Neural crest cell (in vitro differentiated cells): ENCODE measurements at places on chromosomes 2 and 18.

DNA sequence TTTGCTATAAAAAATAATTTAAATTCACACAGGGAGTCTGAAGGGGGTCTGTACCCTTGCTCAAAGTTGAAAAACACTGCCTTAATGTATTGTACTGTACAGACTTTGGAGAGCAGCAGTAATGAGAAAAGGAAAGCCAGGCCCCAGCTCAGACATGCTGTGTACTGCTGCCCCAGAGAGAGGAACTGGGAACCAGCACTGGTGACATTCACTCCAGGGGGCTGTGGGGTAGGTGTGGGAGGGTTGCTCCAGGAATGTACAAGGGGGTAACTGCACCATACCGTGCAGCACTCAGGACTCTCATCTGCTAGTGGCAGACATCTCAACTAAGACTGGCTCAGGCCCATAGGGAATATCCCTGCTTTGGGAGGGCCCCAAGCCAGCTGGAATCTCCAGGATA, 146.0 kb upstream of the RMP24 start:
- no peaks in the 10 kb centered on the region for H3K4me1 ChIP-seq
- H3K27ac ChIP-seq: no peak overlapping the region
- no peak overlapping the region for H3K4me3 ChIP-seq
- peaks cover 5% of the 10 kb centered on the region for H3K27me3 ChIP-seq

- no peaks in the 10 kb centered on the region for H3K27me3 ChIP-seq
- H3K27ac ChIP-seq: no peak overlapping the region
- no peaks in the 10 kb centered on the region for H3K36me3 ChIP-seq
- no peaks in the 10 kb centered on the region for H3K4me1 ChIP-seq
- DNase-seq: no peak
- H3K4me3 ChIP-seq: no peak overlapping the region
These were observed 192.6 kb downstream of the IKZF2 start for GRCh38 chr2:212958757-212959295.

DNA sequence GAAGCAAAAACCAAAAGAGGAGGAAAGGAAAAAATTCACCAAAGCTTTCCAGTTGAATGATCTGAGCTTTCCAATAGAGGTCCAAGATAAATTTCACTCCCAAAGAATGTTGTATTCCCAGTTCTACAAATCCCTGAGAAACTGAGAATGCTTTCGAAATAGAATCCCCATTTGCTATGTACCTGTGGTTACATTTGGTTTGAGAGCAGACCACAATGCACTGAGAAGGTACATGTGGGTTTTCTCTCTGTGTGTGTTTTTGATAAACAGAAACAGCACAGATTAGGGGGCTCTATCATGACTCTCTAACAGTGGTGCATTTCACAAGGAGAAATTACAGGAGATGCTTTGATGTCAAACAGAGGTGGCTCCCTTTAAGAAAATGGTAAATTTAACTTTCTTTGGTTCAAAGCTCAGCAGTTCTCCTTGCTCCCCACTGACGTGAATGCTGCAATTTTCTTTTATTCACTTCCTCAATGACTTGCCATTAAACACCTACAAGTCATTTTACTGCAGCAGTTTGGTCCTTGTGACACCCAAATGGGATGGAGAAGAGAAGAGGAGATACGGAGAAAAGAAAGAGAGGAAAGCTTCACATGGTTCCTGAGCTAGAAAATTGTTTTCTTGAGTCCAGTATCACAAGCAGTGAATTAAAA, 108.7 kb downstream of the EPHA4 start:
- no peak overlapping the region for H3K27ac ChIP-seq
- no peak for DNase-seq
- no peaks in the 10 kb centered on the region for H3K27me3 ChIP-seq
- H3K36me3 ChIP-seq: no peaks in the 10 kb centered on the region

GRCh38 chr2:217314021-217314460, 454.2 kb upstream of the TNP1 start:
- H3K27ac ChIP-seq: no peak overlapping the region
- H3K4me1 ChIP-seq: no peaks in the 10 kb centered on the region

GRCh38 chr2:219452361-219453317, 18.0 kb downstream of the SPEG start:
- no peak for DNase-seq
- H3K27ac ChIP-seq: no peak overlapping the region
- H3K4me1 ChIP-seq: peaks cover 11% of the 10 kb centered on the region
- H3K4me3 ChIP-seq: no peak overlapping the region
- peaks cover 15% of the 10 kb centered on the region for H3K27me3 ChIP-seq
- H3K36me3 ChIP-seq: no peaks in the 10 kb centered on the region

- no peak overlapping the region for H3K27ac ChIP-seq
- H3K4me3 ChIP-seq: no peak overlapping the region
- peaks cover 7% of the 10 kb centered on the region for H3K27me3 ChIP-seq
- DNase-seq: no peak
These were observed 73.8 kb upstream of the MGAT4A start for GRCh38 chr2:98804736-98805135.

- H3K4me1 ChIP-seq: no peaks in the 10 kb centered on the region
- no peak for DNase-seq
- no peak overlapping the region for H3K27ac ChIP-seq
- no peak overlapping the region for H3K4me3 ChIP-seq
These were observed 40.3 kb upstream of the FAM171B start for GRCh38 chr2:186653511-186653910.

DNA sequence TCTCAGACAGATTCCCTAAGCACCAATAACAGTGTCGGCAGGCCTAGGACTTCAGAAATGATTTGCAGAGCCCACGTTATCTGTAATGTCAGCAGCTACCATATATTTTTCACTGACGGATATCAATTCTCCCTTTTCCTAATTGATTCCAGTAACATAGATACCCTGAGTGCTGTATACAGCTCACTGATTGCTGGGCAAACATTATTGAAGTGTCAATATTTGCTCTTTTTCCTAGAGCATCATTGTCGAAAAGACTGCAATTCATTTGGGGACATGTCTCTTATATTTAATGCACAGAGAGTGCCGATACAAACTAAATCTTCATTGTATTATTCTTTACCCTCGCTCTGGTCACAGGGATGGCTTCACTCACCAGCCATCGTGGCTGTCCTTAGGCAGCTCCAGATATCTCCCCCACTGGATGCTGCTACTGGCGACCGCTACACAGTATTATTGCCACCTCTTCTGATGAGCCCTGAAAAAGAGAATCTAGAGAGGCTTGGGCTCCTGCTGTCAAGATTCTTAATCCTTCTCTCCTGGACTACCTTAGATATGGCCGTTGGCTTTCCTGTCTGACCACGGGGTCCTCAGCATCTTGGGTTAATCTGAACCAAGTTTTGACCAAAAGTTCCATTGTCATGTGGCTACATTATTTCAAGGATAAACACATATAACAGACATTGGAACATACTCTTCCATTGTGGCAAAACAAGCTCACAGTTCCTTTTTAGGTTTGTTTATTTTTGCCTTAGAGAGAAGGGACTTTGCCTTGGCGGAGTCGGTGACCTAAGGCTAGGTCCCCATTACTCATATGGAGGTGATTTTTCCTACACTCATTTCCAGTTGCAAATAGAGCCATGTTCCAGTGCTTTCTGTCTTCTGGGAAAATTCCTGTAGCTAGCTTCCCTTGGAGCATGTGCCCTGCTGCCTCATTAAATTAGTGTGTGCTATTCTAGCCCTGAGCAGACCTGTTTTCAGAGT, 105.4 kb downstream of the CPO start:
- no peak for DNase-seq
- no peaks in the 10 kb centered on the region for H3K36me3 ChIP-seq
- H3K27me3 ChIP-seq: no peaks in the 10 kb centered on the region
- H3K27ac ChIP-seq: no peak overlapping the region
- peaks cover 43% of the 10 kb centered on the region for H3K4me1 ChIP-seq

- DNase-seq: no peak
- peaks cover 3% of the 10 kb centered on the region for H3K36me3 ChIP-seq
- no peaks in the 10 kb centered on the region for H3K27me3 ChIP-seq
- no peak overlapping the region for H3K4me3 ChIP-seq
- no peaks in the 10 kb centered on the region for H3K4me1 ChIP-seq
- no peak overlapping the region for H3K27ac ChIP-seq
These were observed 267.8 kb downstream of the PID1 start for GRCh38 chr2:229003256-229003655.

DNA sequence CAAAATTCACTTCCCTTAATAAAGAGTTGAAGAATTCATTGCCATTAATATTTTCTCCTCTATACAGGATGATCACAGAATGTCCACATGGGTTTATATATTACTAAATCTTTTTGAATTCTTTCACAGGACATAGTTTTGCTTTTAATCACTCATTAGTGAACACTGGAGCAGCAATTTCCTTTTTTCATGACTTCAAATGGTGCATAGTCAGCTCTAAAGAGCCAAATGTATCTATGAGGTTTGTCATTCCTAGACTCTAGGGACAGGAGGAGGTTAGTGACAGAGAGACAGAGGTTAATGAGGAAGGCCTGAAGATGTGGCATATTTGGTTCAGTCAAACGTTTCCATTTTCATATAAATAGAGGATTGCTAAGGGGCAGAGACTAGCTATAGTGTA, 111.8 kb downstream of the FSHR start:
- H3K4me1 ChIP-seq: peaks cover 15% of the 10 kb centered on the region
- H3K4me3 ChIP-seq: no peak overlapping the region
- no peak for DNase-seq
- H3K36me3 ChIP-seq: no peaks in the 10 kb centered on the region

GRCh38 chr2:127609031-127609751, 36.8 kb upstream of the GPR17 start:
- H3K27ac ChIP-seq: peak overlapping the region; percentile 19
- H3K4me1 ChIP-seq: no peaks in the 10 kb centered on the region
- no peaks in the 10 kb centered on the region for H3K36me3 ChIP-seq
- no peak overlapping the region for H3K4me3 ChIP-seq
- no peak for DNase-seq
- H3K27me3 ChIP-seq: no peaks in the 10 kb centered on the region

- no peak for DNase-seq
These were observed 592 bp downstream of the PSD4 start for GRCh38 chr2:113174376-113174750.

DNA sequence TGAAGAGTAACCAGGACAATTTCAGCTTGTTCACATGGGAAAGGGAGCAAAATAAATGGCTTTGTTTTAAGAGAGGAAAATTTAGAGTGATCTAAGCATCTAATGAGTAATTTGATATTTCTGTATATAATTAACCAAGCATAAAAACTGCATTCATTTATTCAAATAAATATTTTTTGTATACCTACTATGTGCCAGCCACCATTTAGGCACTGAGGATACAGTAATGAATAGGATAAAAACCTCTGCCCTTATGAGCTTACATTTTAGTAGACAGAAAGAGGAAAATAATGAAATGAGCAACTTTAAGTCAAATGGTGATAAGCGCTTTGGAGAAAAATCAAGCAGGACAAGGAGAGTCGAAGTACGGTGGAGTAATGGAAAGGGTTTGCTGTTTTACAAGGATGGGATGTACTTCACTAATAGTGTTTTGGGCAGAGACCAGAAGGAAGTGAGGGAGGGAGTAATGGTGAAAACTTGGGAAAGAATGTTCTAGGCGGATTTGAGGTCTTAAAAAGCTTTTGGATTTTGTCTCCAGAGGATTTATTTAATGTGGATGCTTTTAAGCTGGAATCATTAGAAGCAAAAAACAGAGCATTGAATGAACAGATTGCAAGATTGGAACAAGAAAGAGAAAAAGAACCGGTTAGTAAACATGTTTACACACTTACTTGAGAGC, 17.4 kb downstream of the NDC80 start:
- H3K4me3 ChIP-seq: no peak overlapping the region
- peaks cover 11% of the 10 kb centered on the region for H3K36me3 ChIP-seq
- no peaks in the 10 kb centered on the region for H3K27me3 ChIP-seq
- no peaks in the 10 kb centered on the region for H3K4me1 ChIP-seq
- no peak overlapping the region for H3K27ac ChIP-seq

GRCh38 chr2:198312596-198313483, 508.4 kb downstream of the PLCL1 start:
- H3K4me3 ChIP-seq: no peak overlapping the region
- no peak overlapping the region for H3K27ac ChIP-seq
- no peak for DNase-seq
- peaks cover 5% of the 10 kb centered on the region for H3K4me1 ChIP-seq

GRCh38 chr2:57941816-57942215, 104.8 kb upstream of the VRK2 start:
- no peaks in the 10 kb centered on the region for H3K27me3 ChIP-seq
- H3K36me3 ChIP-seq: no peaks in the 10 kb centered on the region
- H3K4me1 ChIP-seq: peaks cover 10% of the 10 kb centered on the region
- H3K4me3 ChIP-seq: no peak overlapping the region
- H3K27ac ChIP-seq: no peak overlapping the region

DNA sequence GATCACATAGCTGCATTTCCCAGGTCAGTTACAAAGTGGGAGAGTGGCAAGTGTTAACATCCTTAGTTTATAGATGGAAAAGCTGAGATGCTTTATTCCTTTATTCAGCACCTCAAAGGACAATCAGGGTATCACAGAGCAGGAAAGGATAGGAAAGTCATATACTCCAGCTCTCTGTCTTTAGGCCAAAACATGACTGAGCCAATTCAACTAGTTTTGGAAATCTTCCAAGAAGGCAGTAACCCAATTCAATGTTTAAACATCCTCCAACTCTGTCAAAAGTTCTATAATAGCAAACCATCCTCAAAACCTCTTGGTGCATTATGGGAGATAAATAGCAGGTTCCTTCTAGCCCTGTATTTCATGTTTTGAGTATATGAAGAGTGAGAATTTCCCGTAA, 25.2 kb downstream of the CASP8 start:
- H3K4me3 ChIP-seq: no peak overlapping the region
- no peaks in the 10 kb centered on the region for H3K4me1 ChIP-seq
- H3K27me3 ChIP-seq: no peaks in the 10 kb centered on the region
- peaks cover 17% of the 10 kb centered on the region for H3K36me3 ChIP-seq
- no peak overlapping the region for H3K27ac ChIP-seq

DNA sequence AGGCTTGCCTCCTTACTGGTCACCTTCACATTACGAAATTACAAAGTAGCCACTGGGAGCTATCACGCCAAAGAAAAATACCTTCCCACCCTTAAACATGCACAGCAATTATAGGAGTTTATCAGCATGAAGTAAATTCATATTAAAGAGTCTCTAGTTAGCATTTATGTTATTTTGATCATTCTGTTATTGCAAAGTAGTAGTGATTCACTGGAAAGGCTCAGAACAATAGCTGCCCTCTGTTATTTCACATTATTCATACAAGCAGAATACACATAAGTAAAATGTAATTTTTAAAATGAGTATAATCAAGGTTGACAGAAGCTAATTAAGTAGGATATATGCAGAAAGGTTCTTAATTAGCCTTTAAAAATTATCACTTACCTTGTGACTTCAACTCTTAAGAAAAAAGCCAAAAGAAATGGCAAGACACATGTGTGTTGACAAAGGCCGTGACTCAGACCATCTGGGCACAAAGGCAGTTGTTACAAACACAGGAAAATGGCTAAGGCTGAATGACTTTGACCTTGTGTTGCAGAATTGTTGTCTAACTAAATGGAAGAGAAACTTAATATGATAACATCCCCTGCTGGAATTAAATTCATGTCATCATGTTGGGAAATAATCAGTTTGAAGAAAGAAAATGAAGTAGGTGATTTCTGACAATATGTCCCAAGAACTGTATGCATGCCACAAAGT, 108.3 kb downstream of the ARL6IP6 start:
- no peaks in the 10 kb centered on the region for H3K4me1 ChIP-seq
- H3K36me3 ChIP-seq: no peaks in the 10 kb centered on the region
- no peak for DNase-seq
- no peak overlapping the region for H3K4me3 ChIP-seq
- no peak overlapping the region for H3K27ac ChIP-seq
- H3K27me3 ChIP-seq: no peaks in the 10 kb centered on the region

GRCh38 chr2:130954873-130955272, 118.2 kb downstream of the ARHGEF4 start:
- DNase-seq: no peak
- H3K4me1 ChIP-seq: no peaks in the 10 kb centered on the region
- peaks cover 21% of the 10 kb centered on the region for H3K36me3 ChIP-seq
- no peak overlapping the region for H3K4me3 ChIP-seq
- H3K27ac ChIP-seq: no peak overlapping the region
- H3K27me3 ChIP-seq: peaks cover 17% of the 10 kb centered on the region

- DNase-seq: no peak
- no peaks in the 10 kb centered on the region for H3K4me1 ChIP-seq
- H3K4me3 ChIP-seq: no peak overlapping the region
These were observed 246.9 kb upstream of the SLC39A10 start for GRCh38 chr2:195410074-195410671.
